ENCODE measurements at places on chromosomes 2 and 18.

DNA sequence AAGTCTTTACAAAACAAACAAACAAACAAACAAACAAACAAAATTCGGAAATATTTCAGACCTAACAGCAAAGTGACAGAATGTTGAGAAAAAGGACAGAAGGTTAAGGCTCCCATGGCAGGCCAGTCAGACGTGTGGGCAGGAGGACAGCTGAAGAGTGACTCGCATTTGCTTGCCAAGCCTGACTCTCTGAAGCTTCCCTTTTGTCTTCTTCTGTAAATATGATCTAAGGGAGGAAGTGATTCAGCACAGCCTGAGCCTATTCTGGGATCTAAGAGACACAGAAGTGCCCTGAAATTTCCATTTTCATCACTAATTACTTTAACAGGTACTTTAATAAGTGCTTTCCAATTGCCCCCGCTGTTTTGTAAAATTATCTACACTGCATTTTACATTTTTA, 134.0 kb upstream of the LYPD1 start:
- DNase-seq, result peak; percentile 86

DNA sequence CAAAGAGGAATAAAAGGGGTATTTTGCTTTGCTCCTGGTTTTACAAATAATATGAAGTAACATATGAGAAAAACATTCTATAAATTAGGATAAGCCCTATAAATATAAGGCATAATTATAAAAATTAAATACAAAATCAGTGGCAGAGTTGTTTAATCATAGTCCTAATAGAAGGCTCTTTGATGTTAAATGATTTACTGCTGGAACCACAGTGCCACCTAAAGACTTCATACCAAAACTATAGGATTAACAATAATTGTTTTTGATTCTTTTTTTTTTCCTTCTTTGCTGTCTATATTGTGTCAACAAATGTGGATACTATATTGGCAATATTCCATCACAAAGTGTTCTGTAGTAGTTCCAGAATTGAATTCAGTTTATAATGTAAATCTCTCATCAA, 837.7 kb upstream of the SLC39A10 start:
- peak; percentile 26 for DNase-seq

DNA sequence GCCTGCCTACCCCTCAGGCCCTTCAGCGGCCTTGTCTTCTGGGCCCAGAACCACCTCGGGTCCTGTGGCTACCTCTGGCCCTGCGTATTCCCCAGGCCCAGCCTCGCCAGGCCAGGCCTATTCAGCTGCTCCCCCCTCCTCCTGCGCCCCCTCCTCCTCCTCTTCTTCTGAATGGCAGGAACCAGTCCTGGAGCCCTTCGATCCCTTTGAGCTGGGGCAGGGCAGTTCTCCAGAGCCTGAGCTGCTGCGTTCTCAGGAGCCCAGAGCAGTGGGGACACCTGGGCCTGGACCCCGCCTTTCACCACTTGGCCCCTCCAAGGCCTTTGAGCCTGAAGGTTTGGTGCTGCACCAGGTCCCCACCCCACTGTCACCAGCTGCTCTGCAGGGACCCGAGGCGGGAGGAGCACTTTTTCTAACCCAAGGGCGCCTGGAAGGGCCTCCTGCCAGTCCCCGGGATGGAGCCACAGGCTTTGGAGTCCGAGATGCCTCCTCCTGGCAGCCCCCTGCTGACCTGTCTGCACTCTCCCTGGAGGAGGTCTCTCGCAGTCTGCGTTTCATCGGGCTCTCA, 14.7 kb downstream of the GAREM2 start:
- no peak for DNase-seq

DNA sequence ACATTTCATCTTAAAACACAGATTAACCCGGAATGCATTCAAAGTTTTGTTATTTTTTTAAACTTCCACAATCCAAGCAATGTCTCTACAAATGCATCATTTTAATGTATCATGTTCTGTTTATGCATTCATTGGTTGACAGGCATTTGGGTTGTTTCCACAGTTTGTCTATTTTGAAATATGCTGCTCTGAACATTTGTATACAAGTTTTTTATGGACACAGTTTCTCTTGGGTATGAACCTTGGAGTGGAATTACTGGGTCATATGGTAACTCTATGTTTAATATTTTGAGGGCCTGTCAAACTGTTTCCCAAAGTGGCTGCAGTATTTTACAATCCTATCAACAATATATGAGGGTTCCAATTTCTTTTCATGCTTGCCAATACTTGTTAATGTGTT, 57.3 kb downstream of the GULP1 start:
- no peak for DNase-seq

GRCh38 chr2:151030663-151031230, 230.9 kb downstream of the RBM43 start:
- no peak for DNase-seq

DNA sequence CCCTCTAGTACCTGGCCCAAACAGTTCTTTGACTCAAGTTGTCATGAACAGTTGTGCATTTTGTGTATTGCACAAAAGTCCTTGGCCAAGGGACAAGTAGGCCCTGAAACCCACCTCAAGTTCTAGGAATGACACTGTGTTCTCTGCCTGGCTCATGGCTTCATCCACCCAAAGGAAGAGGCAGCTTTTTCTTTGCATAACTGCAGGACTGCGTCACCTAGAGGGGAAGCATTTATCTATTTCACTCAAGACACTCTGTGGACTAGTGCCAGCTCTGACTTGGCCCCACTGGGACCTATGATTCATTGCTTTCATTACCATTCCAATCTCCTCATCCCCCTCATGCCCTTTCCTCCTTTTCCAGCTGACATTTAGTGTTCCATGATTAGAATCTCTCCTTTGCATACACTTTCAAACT, 119.3 kb upstream of the SIX2 start:
- DNase-seq, result no peak

GRCh38 chr2:48912110-48912509, 156.6 kb upstream of the LHCGR start:
- no peak for DNase-seq

- no peak for DNase-seq
Observed at GRCh38 chr2:164205347-164205746, 415.9 kb downstream of the GRB14 start.

GRCh38 chr2:23653326-23653725, 268.3 kb downstream of the KLHL29 start:
- no peak for DNase-seq

DNA sequence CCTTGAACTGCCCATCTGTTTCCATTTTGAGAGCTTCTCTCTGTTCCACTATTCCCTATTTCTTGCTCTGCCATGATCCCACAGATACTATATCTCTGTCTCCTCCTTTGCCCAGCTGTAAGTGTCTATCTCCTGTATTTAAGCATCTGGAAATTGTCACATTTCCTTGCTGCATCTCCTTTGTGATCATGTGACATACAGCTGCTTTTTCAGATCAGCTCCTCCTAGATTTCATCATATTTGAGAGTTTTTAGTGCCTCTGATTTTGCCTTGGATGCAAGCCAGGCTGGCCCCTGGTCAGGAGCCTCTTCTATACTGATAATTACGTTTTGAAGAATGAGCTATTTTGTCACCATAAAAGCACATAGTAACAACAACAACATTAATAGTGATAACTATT, 131.7 kb upstream of the TNP1 start:
- no peak for DNase-seq

DNA sequence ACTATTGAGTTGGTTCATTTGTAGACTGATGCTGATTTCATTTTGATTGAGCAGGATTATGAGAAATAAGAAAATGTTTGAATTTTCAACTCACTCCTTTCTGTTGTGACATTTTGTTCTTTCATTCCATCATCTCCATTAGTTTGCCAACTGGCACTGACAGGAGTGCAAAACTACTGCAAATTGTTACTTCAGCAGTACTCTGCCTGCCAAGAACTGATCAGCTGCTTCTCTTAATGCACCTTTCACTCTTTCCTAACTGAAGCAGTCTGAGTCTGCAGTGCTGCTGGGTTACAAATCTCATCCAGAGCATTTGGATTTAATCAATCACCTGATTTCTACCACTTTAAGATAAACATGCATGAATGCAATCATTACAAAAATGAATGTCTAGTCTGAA, 70.9 kb downstream of the TMEFF2 start:
- DNase-seq, result no peak

GRCh38 chr2:4675295-4675694, 971.9 kb downstream of the DCDC2C start:
- DNase-seq, result no peak

- DNase-seq, result no peak
Observed at GRCh38 chr2:202161151-202161835, 77.1 kb downstream of the SUMO1 start.

GRCh38 chr18:45626330-45627203, 11.3 kb downstream of the SLC14A2 start:
- DNase-seq, result no peak

DNA sequence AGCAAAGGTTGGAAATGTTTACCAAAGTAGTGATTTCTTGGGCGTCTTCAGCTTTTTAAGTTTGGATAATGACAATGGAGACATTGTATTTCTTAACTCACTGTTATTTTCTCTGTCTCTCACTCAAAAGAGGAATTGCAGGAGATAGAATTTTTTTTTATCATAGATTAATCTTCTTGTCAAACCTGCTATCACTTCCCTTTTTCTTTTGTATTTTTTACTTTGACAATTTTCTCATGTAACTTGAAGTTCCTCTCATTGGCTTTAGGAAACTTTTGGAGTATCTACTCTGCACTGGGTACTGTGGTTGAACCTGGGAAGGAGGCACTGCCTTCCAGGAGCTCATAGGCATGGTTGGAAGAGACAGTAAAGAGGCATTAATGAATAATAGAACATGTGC, 489.1 kb downstream of the CNTNAP5 start:
- no peak for DNase-seq

- no peak for DNase-seq
Observed at GRCh38 chr18:43108469-43108868, 7.0 kb downstream of the RIT2 start.

DNA sequence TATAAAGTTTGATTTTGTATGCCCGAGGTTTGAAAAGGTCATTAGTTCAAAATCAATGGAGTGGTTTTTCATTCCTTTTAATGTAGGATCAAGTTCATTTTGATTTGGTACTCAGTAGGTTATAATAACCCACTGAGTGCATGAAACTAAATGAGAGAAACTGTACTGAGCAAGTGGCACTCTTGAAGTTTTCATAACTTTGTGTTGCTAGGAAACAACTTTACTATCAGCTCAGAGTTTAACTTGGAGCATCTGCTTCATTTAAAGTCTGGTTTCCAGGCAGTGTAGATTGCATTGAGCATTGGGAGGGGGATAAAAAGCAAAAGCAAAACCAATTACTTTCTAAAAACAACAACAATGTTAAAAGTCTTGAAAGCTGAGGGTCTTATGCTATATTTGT, 1361.6 kb upstream of the CHAC2 start:
- DNase-seq, result no peak

- DNase-seq, result no peak
Observed at GRCh38 chr2:52934323-52934898, 833.2 kb upstream of the CHAC2 start.

GRCh38 chr2:55158111-55158814, 73.8 kb downstream of the CLHC1 start:
- DNase-seq, result no peak

DNA sequence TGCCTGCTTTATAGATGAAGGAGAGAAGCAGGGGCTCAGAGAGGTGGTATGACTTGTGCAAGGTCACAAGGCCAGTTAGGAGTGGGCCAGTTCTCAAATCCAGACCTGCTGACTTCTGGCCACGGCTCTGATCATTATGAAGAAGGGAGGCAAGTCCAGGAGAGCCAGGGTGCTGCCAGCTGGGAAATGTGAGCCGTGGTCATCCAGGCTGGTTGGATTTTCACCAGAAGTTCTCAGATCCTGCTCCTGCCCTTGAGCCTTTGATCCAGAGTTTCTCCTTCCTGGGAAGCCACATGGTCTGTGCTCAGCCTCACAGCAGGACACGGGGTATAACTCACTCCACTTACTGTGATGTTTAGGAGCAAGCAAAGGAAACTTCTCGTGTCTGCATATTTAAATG, 239.9 kb downstream of the KLHL29 start:
- DNase-seq, result no peak

DNA sequence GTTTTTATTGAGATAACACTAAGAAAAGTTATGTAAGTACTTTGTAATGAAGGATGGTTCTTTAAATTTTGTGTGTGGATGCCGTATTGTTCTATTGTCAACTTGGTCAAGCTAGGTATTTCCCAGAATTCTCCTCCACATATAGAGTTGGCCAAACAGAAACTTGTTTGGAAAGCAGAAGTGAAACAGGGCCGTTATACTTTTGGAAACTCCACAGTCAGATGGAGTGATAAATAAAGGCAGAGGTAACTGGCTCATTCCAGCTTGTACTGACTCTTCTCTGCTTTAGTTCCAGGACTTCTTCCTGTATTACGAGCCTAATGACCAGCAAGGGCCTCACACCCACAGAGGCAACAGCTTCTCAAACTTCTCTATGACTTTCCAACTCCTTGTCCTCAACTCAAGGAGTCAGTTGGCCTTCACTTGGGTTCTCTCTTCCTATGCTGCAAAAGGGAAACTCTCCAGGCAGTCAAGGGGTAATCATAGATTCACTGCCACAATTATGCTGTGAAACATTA, 16.4 kb upstream of the STARD7 start:
- no peak for DNase-seq

GRCh38 chr18:22872900-22873537, 60.1 kb upstream of the RBBP8 start:
- peak; percentile 3 for DNase-seq

DNA sequence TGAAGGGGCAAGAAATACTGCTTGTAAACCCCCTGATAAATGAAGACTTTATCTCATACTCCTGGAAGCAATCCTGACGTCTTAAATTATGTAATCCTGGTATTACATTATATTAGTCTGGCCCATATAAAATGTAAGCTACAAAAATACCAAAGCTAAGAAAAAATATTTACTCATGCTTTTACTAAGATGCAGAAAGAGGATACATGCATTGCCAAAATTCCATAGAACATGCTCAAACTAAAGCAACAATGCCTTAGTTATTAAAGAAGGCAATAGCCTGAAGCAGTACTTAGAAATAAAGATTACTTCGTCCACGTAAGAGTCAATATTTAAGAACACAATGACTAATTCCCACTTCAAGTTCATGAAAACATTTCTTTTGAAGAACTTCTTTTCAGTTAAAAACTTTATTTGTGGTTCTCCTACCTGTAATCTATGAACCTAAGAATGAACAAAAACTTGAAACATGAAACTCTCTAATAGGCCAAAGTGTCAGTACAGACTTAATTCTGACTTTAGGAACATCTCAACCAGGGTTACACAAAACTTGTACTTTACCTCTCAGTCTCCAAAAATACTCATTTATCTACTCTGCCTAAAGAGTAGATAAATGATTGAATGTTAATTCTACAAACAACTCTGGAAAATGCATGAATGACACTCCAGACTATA, 117.3 kb downstream of the THADA start:
- no peak for DNase-seq

GRCh38 chr2:73239776-73240175, 5.7 kb downstream of the CCT7 start:
- DNase-seq, result no peak

GRCh38 chr18:13269521-13270011, 51.0 kb downstream of the LDLRAD4 start:
- DNase-seq, result no peak

- no peak for DNase-seq
Observed at GRCh38 chr2:155141418-155141817, 442.9 kb downstream of the KCNJ3 start.

All from DMS153 (cell line).